ENCODE measurements at places on chromosomes 12 and 14. TPM values are rescaled to one million over a fixed set of nuclear protein-coding genes. Genes with fewer than 3 reads are reported as not detected.
A peak's percentile ranks its signal among the peaks of the same experiment; 100 is the strongest.

DNA sequence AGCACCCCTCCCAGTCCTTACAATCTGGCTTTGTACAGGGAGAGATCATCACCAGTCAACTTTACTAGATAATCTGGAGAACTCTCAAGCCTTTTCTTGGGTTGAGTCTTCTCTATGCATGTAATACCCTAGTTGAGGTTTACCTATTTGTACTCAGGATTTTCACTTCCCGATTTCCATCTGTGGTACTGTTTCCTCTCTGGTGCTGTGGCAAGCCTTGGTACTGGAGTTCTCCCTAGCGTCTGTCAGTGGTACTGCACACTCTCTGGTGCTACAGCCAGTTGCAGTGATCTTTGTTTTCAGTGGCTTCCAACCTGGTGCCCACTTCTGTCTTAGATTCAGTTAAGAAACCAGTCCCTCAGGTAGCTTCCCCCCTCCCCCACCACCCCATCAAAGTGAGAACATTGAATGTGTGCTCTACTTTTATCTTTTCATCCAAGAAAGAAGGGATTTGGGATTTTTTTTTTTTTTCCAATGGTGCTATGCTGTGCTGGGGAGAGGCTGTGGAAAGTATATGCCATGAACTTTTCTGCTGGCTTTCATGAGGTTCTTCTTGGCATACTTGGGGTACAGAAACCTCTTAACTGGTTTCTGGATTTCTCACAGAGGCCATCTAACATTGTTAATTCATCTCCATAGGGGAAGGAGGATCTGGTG is 69.4 kb upstream of the EVL start:
- DNase-seq = peak; percentile 49

- no peak for DNase-seq
Measured at GRCh38 chr12:116382686-116383530, 105.4 kb upstream of the MED13L start.

Gene HOXC11
- total RNA-seq = not detected

DNA sequence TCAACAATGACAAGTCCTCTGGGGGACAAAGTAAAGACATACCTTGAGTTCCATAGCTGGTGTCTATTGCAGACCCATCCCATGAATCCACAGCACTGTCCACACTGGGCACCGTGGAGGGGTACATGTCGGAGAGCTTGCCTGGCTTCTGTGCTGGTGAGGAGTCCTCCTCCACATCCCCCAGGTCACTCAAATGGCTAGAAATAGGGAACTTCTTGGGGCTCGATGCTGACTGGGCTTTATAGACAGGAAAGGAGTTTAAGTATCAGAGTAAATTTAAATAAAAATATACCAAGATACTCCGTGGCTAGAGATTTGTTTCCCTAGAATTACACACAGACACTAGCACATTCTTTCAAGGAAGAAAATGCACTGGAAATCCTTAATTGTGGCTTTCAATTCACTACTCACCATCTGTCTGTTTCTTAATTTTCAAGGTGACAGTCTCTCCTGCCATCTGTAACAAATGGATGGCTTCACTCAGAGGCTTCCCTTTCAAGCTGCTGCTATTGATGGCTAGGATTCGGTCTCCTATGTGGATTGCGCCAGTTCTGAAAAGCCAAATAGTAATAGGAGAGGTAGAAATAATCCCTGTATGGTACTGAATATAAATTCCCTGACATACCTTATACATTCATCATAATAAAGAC is 90.1 kb downstream of the HELB start:
- no peak for DNase-seq

Gene MUCL1
- not detected for total RNA-seq

GRCh38 chr12:116434155-116435011 is 124.8 kb upstream of the MAP1LC3B2 start:
- DNase-seq = no peak

- no peak for DNase-seq
Measured at GRCh38 chr12:55227643-55228042, 6.8 kb downstream of the OR10A7 start.

DNA sequence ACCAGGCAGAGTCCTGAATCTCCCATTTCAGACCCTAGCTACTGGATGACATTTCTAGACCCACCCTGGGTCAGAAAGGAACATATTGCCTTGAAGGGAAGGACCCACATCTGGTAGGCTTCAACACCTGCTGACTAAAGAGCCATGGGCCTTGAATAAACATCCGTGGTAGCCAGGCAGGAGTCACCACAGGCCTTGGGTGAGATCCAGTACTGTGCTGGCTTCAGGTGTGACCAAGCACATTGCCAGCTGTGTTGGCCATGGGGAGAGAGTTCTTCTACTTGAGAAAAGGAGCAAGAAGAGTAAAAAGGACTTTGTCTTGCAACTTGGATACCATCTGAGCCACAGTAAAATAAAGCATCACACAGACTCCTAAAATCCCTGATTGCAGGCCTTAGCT is 332.6 kb downstream of the SLC16A7 start:
- no peak for DNase-seq

Gene GPRC5A
- total RNA-seq = 0.32 TPM

DNA sequence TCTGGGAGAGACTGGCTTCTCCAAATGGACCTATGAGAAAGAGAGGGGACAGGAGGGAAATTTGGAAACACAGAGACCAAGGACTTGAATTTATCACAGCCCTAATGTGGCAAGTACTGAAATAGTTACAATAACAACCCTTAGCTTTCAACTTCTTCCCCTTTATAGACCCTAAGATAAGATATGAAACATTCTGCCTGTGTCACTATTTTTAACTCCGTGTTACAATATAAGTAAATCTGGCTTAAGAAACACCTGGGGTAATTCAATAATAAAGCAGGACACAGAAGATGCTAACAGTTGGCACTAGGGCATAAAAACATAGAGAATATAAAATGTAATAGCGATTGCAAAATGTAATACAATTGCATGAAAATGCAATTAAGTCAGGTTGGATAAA is 216.4 kb downstream of the NOVA1 start:
- no peak for DNase-seq

Gene PKP2
- total RNA-seq = 3.9 TPM

- DNase-seq = no peak
Measured at GRCh38 chr12:95440401-95440800, 33.6 kb upstream of the METAP2 start.

Gene CMA1
- not detected for total RNA-seq

DNA sequence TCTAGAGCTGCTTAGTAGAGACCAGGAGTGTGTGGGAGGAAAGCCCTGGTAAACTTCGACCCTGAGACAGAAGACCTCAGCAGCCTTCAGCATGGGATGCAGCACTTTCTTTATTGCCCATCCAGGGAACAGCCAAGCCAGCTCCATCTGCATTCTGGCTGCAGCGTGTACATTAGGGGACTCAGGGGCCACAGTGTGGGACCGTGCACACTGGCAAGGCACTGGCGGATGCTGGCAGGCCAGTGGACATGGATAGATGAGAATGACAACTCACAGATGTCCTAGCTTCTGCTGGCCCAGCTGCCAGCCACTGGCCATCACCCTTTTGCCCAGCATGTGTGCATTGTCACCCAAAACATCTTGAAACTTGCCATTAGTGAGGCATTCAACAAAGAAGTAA is 12.5 kb downstream of the PLD4 start:
- no peak for DNase-seq

Gene SLC5A8
- 0.59 TPM for total RNA-seq

DNA sequence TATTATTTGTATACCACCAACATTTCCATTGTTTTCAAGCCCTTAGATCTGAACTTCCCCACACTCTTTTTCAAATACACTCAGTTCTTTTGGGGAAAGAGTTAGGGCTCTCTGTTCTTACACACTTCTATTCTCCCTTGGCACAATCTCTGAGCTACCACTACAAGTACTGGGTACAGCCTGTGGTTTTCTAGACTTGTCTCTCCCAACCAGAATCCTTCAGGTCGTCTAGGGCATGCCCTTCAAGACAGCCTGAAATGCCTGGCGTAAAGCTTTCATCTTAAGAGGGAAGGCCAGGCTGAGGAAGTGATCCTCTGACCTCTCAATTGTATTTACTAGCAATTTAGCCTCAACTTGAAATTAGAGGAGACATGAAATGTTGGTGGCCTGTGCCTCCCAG is 1442.0 kb downstream of the AACS start:
- no peak for DNase-seq
